ENCODE measurements at places on chromosomes 7 and 10.

- DNase-seq, result no peak
These were observed 33.8 kb downstream of the BMPER start for GRCh38 chr7:33939121-33939520.

GRCh38 chr7:148954766-148955165 lies 70.7 kb upstream of the EZH2 start:
- DNase-seq, result no peak

GRCh38 chr7:77575187-77575586 lies 38.1 kb downstream of the PTPN12 start:
- DNase-seq, result no peak

DNA sequence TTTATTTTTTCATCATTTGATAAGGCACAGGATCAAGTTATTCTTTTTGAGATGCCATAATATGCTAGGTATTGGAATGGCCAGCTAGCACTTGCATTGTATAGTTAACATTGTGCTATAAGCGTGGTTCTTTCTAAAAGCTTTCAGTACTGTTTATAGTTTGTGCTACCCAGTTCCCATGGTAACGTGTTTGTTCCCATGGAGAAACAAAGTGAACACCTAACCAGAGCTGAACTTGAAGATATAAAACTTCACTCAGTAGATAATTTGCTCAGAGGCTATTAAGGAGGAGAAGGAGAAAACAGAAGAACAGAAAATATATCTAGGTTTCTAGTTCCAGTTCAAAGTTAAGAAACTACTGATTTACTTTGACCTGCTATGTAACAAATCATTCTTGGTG lies 23.6 kb upstream of the ITGB8 start:
- DNase-seq, result no peak

DNA sequence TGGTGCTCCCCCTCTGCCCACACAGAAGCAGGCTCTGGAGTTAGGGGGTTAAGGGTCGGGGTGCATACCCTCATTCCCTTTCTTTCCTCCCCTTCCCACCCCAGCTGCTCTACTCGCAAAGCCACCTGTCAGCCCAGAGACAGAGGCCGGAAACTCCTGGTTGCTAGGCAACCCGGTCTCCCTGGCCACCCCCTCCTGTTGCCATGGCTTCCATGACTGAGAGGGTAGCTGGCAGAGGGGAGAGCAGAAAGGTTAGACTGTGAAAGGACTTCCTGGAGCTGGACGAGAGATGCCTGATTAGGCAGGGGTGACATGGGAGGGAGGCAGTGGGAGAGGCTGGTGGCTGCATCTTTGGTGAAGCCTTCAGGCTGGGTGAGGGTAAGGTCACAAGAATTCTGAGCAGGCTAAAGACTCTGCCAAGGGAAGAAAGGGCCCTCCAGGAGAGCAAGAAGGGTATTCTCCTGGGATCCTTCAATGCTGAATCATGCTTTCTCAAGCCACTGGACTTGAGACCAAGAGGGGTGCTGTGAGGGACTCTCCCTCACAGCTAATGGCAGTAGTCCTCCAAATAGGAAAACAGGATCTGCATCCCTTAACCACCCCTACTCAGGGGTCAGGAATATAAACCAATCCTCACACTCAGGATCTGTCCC lies 5.4 kb downstream of the PSD start:
- no peak for DNase-seq

- DNase-seq, result no peak
These were observed 48.5 kb upstream of the LRRTM3 start for GRCh38 chr10:66877361-66877760.

DNA sequence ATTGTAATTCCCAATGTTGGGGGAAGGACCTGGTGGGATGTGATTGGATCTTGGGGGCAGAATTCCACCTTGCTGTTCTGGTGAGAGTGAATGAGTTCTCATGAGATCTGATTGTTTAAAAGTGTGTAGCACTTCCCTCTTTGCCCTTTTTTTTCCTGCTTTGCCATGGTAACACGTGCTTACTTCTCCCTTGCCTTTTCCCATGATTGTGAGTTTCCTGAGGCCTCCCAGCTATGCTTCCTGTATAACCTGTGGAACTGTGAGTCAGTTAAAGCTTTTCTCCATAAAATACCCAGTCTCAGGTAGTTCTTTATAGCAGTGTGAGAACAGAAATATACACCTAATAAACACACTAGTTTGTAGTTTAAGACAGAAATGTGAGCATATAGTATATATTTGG lies 166.8 kb upstream of the MAGI2 start:
- DNase-seq, result no peak

DNA sequence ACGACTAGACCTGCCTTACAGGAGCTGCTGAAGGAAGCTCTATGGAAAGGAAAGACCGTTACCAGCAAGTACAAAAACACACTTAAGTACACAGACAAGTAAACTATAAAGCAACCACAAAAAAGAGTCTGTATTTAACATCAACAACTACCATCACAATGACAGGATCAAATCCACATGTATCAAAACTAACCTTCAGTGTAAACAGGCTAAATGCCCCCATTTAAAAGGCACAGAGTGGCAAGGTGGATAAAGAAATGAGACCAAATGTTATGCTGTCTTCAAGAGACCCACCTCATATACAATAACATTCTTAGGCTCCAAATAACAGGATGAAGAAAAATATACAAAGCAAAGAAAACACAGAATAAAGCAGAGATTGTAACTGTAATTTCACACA lies 307.0 kb upstream of the DKK1 start:
- DNase-seq, result no peak

DNA sequence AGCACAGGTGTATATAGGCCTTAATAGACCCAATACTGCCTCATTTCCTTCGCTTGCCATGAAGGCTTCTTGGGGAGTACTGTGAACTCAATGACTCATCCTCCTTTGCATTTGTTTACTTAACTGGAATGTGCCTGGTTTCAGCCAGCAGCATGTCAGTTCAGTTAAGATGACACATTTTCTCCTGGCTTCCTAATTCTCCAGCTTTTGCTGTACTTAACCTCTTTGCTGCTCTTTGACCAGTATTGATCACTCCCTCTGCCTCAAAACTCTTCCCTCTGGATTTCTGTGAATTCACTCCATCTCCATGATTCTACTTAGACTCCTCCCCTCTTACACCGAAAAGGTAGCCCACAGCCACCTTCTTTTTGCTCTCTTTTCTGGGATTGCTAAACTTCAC lies 135.7 kb downstream of the MAGI2 start:
- DNase-seq, result no peak

- no peak for DNase-seq
These were observed 34.6 kb upstream of the UNCX start for GRCh38 chr7:1197997-1198625.

DNA sequence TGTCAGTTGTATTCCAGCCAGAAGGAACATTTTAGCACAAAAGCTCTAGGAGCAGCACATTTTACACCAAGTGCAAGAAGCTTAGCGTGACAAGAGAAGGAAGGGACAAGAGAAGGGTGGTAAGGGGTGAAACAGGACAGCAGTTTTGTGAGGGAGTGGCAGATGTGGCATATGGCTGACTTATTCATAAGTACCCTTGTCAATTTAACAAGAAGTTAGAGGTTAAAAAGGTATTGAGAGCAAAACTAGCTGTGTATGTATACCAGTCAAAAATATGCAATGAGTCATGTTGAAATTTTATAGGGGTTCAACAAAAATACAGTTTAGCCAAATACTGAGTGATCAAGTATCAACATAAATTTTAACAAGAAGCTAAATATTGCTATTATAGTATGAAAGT lies 561.5 kb upstream of the POT1 start:
- DNase-seq, result no peak

DNA sequence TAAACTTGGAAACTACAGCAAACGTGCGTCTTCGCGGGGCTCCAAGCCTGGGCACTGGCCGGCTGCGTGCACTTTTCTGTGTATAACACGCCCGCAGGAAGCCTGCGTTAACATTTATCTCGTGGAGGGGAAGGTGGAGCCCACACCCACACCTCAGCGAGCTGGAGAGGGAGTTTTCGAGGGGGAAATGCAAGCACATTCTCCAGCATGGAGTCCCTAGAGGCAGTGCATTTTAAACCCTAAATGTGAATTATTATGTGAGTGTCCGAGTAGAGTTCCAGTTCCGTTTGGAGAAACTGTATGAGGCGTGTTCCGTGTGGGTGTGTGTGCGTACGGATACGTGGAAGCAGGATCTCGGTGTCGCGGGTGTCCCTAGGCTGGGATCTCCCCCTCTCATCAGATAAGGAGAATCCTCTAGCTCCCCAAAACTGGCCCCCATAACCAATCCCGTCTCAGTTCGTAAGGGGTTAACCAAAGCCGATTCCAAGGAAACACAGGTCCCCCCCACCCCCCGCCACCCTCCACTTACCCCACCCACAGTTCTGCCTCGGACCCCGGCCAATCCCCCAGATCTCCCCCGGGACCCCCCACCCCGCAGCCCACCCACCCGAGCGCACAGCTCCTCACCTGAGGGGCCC lies 403 bp downstream of the CDK6 start:
- peak; percentile 59 for DNase-seq

DNA sequence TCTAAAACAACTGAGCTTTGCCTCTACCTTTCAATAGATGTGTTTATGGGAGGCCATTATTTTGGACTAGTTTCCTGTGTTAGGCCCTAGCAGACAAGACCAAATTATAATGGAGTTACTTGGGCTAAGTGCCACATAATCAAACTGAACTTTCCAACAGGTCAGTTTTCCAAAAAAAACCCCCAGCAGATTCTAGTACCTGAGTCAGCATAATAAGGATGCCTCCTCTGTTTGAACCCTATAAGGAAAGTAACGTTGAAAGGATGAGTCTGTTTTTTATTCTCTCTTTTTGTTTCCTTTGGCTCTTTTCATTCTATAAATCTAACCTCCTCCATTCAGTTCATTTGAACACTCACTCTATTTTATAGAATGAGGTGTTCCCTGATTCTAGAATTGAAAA lies 148.1 kb upstream of the FAM3C start:
- DNase-seq, result no peak

DNA sequence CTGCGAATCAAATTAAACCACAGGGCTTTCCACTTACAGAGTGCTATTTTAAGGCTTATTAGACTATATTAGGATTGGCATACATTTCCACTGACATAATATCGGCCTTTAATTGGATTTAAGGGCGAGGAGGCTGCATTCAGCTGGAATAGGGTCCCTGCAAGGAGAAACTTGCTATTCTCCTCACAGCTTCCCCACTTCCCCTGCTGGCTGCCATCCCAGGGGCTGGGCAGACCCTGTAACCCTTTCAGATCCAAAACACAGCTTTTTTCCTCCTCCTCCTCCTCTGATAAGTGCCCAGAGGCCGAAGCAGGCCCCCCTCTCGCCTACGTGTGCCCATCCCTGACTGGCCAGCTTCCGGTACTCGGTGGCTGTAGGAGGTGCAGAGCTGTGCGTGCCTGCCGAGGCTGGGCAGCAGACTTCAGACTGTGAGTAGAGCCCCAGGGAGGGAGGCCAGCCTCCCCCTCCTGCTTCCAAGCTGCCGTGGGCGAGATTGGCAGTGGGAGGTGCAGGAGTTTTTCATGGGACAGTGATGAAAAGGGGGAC lies 224.2 kb downstream of the PLXNA4 start:
- DNase-seq, result no peak

DNA sequence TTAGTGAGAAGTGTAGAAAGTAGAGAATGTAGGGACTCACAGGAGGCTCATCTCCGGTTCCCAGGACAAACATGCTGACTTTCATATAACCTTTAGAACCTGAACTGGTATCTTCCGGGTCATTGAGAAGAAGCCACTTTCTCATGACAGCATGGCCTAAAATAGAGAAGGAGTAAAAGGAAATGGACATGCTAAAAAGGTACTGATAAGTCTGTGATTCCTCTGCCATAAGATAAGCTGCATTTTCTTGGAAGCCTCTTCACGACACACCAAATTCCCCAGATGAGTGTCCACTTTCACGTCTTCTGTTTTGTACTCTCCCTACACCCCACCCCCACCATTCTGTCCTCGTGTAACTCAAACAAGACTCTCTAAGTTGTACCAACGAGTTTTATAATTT lies 79.9 kb downstream of the MYOF start:
- no peak for DNase-seq
